Hepatic stellate cell (primary cell): ENCODE measurements at places on chromosomes 1 and 21.

DNA sequence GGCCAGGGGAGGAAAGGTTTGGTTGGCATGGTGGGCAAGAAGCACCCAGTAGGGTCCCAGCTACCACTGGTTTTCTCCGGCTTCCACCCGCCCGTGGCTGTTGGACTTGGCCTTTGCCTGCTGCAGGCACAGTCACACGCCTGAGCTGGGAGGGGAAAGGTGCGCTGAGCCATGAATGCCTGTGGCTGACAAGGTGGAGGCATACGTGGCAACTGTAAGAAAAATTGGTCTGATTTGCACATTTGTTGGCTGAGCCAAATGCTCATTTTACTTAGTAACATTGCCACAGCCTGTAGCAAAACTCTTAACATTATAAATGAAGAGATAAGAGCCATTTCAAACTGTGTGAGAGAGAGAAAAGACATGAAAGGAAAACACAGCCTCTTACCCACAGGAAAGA, 191.6 kb downstream of the PTPRC start:
- no peak for DNase-seq

GRCh38 chr1:96164053-96164452, 557.5 kb upstream of the PTBP2 start:
- DNase-seq = no peak

- DNase-seq = no peak
Observed at GRCh38 chr1:154578058-154578418, 10.5 kb downstream of the CHRNB2 start.

- no peak for DNase-seq
Observed at GRCh38 chr1:17717594-17718535, 37.3 kb upstream of the ACTL8 start.

DNA sequence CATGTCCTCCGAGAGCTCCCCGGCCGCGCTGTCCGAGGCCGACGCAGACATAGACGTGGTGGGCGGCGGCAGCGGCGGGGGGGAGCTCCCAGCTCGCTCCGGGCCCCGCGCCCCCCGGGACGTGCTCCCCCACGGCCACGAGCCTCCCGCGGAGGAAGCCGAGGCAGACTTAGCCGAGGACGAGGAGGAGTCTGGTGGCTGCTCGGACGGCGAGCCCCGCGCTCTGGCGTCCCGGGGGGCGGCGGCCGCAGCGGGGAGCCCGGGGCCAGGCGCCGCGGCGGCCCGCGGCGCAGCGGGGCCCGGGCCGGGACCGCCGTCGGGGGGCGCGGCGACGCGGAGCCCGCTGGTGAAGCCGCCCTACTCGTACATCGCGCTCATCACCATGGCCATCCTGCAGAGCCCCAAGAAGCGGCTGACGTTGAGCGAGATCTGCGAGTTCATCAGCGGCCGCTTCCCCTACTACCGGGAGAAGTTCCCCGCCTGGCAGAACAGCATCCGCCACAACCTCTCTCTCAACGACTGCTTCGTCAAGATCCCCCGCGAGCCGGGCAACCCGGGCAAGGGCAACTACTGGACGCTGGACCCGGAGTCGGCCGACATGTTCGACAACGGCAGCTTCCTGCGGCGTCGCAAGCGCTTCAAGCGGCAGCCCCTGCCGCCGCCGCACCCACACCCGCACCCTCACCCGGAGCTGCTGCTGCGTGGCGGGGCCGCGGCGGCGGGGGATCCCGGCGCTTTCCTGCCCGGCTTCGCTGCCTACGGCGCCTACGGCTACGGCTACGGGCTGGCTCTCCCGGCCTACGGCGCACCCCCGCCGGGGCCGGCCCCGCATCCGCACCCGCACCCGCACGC, 547 bp downstream of the FOXD2 start:
- DNase-seq = no peak

- DNase-seq = no peak
Observed at GRCh38 chr1:92167151-92167550, 50.6 kb upstream of the C1orf146 start.

DNA sequence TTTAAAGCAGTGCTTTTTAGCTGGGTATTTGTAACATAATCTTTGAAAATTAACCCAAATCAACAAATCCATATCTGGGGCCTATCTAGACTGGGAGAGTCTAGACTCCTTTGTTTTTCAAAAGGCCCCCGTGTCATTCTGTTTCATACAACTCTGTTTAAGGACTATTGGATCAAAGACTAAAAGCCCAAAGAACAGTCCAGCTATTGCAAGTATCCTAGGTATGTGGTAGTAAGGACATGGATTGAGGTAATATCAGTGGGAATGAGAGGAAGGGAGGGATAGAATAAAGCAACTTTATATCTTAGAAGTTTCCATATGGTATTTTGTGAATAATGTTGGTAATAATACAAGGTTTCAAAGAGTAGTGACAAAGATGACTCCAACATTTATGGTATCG, 18.2 kb downstream of the KIF1B start:
- DNase-seq = no peak

GRCh38 chr1:115288591-115289198, 49.4 kb downstream of the NGF start:
- DNase-seq = no peak

- DNase-seq = peak; percentile 73
Observed at GRCh38 chr1:110155878-110156522, 5.7 kb downstream of the SLC6A17 start.

DNA sequence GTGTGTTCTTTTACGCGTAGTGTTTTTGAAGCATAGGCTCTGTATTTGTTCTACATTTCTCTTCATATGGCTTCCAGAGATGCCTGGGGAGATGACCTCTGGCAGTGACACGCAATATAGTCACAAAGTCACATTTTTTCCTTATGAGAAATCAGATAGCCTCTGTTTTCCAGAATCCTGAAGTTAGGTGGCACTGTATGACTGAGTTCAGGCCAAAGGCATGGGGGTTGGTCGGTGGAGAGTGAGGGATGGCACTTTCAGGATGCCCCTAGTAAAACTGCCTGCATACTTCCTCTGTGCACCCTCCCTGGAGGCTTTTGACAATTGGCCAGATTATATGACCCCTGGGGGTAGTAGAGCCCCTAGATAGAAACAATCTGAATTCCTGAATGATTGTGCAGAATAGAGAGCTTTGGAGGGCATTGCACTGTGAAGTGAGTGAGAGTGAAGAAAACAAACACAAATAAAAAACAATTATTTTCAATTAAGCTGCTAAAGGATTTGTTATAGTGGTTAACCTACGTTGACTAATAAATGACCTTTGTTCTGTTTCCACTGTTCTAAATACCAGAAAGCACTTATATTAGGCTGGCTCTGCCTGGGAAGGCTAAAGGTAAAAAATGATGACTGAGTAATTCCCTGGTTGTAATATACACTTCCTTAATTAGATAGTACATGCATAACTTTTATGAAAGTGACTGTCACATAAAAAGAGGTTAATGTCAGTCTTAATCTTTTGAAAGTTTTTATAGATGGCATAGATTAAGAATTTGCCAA, 1660.8 kb downstream of the PLA2G4A start:
- no peak for DNase-seq

GRCh38 chr1:170659399-170660035, 4.4 kb upstream of the PRRX1 start:
- no peak for DNase-seq

DNA sequence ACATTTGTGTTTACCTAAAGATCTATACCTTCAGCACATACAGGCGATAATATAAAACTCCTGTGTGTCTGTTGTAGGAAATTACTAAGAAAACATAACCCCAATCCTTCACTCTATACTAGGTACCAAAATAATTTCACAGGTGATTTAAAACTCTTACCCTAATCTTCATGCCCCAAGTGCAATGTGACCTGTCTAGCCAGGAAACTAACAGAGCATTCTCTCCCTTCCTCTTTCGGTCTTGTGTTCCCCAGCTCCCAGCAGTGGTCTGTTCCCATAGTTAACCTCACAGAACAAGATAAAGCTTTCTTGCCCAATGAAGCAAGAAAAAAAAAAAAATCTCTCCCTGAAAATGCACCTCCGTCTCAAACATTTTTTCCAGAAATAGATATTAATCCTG, 493.5 kb downstream of the DPYD start:
- no peak for DNase-seq

GRCh38 chr1:88983791-88984559, 8.5 kb downstream of the KYAT3 start:
- DNase-seq = no peak

- no peak for DNase-seq
Observed at GRCh38 chr1:20152599-20152930, 13.4 kb downstream of the PLA2G2F start.

DNA sequence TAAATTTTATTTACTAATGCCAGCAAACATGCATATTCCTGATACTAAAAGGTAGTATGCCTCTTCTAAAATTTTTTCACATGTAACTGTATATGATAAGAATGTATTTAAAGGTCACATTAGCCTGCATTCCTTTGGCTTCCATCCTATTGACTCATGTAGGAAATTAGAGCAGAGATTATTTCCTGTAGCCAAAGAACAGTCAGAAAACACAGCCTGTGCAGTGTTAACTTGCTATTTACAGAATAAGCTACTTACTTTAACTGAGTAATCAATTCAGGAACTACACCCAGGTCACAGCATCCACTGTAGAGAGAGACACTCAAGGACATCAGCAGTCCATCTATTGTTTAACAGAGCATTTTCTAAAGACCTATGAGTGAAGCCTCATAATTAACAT, 154.5 kb upstream of the ADGRL4 start:
- peak; percentile 1 for DNase-seq

GRCh38 chr1:152960452-152961044, 9.9 kb upstream of the SPRR4 start:
- DNase-seq = no peak

DNA sequence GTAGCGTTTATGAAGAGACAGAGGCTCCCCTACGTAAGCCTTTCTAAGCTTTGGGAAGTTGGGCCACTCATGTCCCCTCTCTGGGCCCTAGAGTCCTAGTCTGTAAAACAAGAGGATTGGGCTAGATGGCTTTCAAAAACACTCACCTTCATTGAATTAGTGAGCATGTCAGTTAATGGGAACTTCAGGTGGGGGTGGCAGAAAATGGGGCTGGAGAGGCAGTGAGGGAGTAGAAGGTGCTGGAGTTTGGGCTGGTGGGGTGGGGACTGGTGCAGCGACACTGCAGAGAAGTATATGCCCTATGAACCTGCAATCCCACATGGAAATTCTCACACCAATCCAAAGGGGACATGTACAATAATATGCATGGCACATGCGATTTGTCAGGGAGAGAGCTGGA, 182.7 kb downstream of the C1orf94 start:
- DNase-seq = no peak

- DNase-seq = no peak
Observed at GRCh38 chr1:3359756-3360440, 94.6 kb upstream of the ARHGEF16 start.

GRCh38 chr1:180597520-180597919, 34.3 kb upstream of the XPR1 start:
- DNase-seq = no peak

- peak; percentile 35 for DNase-seq
Observed at GRCh38 chr1:48697066-48697707, 79.5 kb downstream of the BEND5 start.

GRCh38 chr1:112934577-112934976, 21.4 kb downstream of the SLC16A1 start:
- no peak for DNase-seq

- no peak for DNase-seq
Observed at GRCh38 chr1:38101037-38101785, 54.6 kb upstream of the POU3F1 start.
